ENCODE measurements at places on chromosomes 16 and 17. TPM values are rescaled to one million over a fixed set of nuclear protein-coding genes. Genes with fewer than 3 reads are reported as not detected.

DNA sequence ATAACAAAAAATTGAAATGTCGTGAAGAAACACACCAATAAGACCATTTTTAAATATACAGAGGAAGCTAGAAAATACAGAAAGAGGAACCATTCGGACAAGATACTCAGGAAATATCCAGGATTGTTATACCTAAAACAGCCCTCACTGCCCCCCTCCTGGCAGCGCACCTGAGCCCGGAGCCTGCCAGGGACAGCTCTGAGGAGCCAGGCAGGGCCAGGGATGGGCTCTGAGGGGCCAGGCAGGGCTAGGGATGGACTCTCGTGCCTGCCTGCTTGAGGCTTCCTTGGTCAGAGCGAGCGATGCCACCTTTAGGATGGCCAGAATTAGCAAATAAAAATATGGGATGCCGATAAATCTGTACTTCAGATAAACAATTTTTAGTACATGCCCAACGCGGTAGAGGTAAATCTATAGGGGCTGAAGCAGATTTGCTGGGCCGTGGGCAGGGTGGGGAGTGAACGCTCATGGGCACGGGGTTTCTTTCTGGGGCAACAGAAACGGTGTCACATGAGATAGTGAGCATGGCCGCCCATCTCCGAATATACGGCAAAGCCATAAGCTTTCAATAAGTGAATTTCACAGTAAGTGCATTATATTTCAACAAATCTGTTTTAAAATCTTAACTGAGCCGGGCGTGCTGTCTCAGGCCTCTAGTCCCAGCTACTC is 18.2 kb upstream of the CSNK1D start:
- peak overlapping the region; percentile 81 for H3K27ac ChIP-seq
- H3K4me3 ChIP-seq: peak overlapping the region; percentile 71
- DNase-seq: no peak
- peaks cover 37% of the 10 kb centered on the region for H3K4me1 ChIP-seq
- H3K27me3 ChIP-seq: no peaks in the 10 kb centered on the region

GRCh38 chr17:45314741-45315647 is 1.8 kb downstream of the MAP3K14 start:
- H3K27me3 ChIP-seq: no peaks in the 10 kb centered on the region
- no peak for DNase-seq
- peaks cover 13% of the 10 kb centered on the region for H3K36me3 ChIP-seq
- peak overlapping the region; percentile 98 for H3K27ac ChIP-seq

DNA sequence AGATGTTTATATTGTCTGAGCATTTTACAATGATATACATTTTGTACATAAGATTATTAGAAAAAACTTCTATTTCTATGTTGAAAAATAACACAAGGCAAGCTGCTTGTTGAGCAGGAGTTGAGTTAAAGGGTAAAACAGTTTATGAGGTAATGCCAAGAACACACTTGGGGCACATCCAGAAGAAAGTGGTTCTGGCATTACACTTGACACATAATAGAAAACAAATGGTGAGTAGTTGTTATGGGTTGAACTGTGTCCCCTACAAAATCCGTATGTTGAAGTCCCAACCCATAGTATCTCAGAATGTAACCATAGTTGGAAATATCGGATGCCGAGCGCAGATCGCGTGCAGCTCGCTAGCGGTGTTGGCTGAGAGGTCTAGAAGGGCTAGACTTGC is 354.3 kb upstream of the GOT2 start:
- H3K4me3 ChIP-seq: no peak overlapping the region
- H3K36me3 ChIP-seq: no peaks in the 10 kb centered on the region
- H3K27me3 ChIP-seq: no peaks in the 10 kb centered on the region
- no peak for DNase-seq

GRCh38 chr17:4142107-4142900 is 526 bp downstream of the ZZEF1 start:
- H3K4me3 ChIP-seq: peak overlapping the region; percentile 99
- H3K27me3 ChIP-seq: no peaks in the 10 kb centered on the region
- H3K27ac ChIP-seq: peak overlapping the region; percentile 99
- peaks cover 24% of the 10 kb centered on the region for H3K4me1 ChIP-seq

DNA sequence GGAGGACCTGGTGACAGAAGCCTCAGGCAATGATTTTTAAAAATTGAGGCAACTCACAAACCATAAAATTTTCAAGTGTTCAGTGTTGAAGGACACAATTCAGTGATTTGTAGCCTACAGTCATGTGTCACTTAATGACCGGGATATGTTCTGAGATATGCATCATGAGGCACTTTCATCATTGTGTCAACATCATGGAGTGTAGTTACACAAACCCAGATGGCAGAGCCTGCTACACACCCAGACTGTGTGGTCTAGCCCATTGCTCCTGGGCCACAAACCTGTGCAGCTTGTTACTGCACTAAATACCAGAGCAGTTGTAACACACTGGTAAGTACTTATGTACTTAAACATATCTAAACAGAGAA is 1.6 kb downstream of the PRSS41 start:
- H3K4me3 ChIP-seq: no peak overlapping the region
- H3K27me3 ChIP-seq: peaks cover 12% of the 10 kb centered on the region
- H3K36me3 ChIP-seq: peaks cover 3% of the 10 kb centered on the region

DNA sequence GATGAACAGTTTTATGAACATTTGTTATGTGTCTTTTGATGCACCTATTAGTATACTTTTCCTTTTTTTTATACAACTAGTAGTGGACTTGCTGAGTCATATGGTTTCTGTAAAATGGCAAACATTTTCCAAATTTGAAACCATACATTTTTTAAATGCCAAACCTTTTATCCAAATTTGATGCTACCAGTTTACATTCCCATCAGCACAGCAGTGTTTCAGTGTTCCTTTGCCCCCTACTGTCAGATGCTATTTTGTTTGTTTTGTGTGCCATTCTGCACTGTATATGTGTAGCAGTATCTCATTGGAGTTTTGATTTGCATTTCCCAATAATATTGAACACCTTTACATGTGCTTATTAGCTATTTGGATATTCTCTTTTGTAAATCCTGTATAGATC is 219.4 kb downstream of the TANC2 start:
- H3K27me3 ChIP-seq: no peaks in the 10 kb centered on the region
- no peaks in the 10 kb centered on the region for H3K4me1 ChIP-seq
- no peak for DNase-seq
- no peak overlapping the region for H3K27ac ChIP-seq

DNA sequence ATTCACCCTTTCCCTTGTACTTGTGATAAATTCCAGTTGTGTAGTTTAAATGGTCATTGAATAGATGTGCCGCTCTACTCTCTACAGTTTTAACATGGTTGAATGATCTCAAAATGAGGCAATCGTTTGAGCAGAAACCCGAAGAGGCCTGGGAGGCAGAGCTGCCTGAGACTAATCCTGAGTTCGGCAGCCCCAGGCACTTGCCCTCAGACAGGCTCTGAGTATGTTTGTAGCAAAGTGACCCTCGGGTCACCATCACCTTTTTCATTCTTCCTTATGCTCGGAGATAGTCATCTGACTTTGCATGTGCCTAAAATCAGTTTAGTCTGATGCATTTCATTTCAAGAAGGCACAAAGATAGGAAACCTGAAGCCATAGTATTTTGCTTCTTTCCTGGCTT is 184.0 kb upstream of the RBFOX1 start:
- H3K4me1 ChIP-seq: no peaks in the 10 kb centered on the region
- no peak for DNase-seq
- no peak overlapping the region for H3K27ac ChIP-seq

- H3K36me3 ChIP-seq: no peaks in the 10 kb centered on the region
- no peak overlapping the region for H3K4me3 ChIP-seq
- DNase-seq: no peak
- H3K27ac ChIP-seq: no peak overlapping the region
- H3K4me1 ChIP-seq: no peaks in the 10 kb centered on the region
Observed at GRCh38 chr17:62923258-62924150, 42.5 kb upstream of the TANC2 start.

DNA sequence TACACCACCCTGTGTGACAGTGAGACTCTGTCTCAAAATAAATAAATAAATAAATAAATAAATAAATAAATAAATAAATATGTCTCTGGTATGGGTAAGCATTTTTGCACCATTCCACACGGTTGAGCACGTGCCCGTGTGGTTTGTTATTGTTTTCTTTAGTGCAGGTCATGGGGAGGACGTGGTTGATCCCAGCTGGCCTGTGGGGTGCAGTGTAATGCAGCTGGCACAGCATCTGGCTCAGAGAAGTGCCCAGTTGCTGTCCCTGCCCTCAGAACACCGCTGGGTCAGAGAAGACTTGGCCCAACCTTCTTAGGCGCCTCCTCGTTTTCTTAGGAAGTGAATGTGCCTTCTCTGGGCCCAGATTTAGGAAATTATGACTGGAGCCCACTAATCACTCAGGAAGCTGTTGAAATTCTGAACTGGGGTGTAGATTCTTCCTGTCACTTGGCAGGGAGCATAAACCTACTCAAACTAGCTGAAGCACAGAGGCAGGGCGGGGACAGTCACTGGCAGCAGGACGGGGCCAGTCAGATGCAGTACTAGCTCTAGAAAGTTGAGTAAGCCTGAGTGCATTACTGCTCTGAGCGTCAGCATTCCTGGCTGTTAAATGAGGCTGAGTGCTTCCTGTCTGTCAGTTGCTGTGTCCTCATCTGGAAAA is 85.9 kb downstream of the SNX29 start:
- no peak for DNase-seq
- H3K27ac ChIP-seq: no peak overlapping the region
- peaks cover 34% of the 10 kb centered on the region for H3K4me1 ChIP-seq

DNA sequence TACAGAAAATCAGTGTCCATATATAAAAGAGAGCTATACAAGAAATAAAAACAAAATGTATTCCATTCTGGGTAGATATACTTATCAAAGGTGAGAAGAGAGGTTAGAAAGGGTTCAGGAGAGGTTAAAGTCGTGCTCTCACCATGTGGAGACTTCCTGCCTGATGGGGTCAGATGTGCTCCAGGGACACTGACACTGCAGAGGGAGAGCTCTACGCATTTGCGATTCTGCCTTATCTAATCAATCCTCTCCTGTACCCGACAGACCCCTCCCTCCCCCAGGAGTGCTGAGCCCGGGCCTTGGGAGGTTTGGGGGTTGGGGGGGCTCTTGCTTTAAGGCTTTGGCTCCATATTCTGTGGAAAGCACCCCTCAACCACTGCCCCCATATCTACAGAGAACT is 16.6 kb upstream of the SLC5A11 start:
- no peaks in the 10 kb centered on the region for H3K27me3 ChIP-seq
- H3K36me3 ChIP-seq: peaks cover 23% of the 10 kb centered on the region
- no peak for DNase-seq
- no peak overlapping the region for H3K27ac ChIP-seq
- no peak overlapping the region for H3K4me3 ChIP-seq

ACAP1 gene
- 450 TPM for total RNA-seq

- DNase-seq: no peak
- no peak overlapping the region for H3K27ac ChIP-seq
- H3K36me3 ChIP-seq: peaks cover 6% of the 10 kb centered on the region
- peaks cover 3% of the 10 kb centered on the region for H3K4me1 ChIP-seq
Observed at GRCh38 chr16:12340151-12340733, 363.7 kb downstream of the SNX29 start.
